ENCODE measurements at places on chromosomes 13 and 19.

GRCh38 chr13:31495336-31495735 is 244.0 kb upstream of the RXFP2 start:
- DNase-seq = no peak

DNA sequence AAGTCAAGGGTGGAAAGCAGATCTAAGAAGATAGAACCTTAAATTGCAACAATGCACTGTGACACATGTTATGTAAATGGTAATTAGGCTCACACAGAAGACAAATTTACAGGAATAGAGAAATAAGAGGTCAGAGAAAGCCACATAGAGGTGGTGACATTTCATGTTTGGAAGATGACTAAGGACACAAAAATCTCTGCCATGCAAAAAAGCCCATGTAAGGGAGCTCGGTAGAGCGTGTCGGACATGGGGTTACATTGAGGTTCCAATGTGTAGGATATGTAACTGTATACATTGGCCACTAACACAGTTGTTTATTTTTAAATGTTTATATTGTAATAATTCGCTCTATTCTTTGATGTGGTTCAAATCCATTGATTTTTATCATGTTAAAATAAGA is 33.7 kb downstream of the SUGT1 start:
- DNase-seq = no peak

DNA sequence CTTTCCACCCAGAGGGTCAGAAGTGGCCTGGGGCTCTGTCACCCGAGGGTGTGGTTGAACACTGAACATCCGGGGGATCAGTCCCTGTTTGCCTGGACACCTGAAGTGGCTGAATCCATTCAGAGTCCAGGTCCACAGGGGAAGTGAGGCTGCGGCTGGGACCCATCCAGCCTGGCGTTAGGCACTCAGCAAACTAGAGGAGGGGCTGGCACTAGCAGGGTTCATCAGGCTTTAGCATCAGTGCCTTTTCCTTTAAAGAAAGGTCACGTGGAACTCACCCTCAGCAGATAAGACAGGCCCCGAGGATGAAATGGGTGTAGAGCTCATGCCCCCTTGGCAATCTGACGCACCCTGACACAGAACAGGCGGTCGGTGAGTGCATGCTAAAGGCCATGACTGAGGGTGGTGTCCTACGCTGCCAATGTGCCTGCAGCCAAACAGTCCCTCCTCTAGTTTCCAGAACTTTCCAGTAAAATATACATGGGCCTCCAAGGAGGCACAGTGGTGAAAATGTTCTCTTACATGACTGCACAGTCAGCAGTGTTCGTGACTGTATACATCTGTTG is 72.4 kb upstream of the ARHGEF7 start:
- no peak for DNase-seq

- no peak for DNase-seq
Measured at GRCh38 chr13:76214001-76214400, 577.9 kb downstream of the LMO7 start.

GRCh38 chr13:51435002-51435578 is 17.7 kb downstream of the INTS6 start:
- no peak for DNase-seq

- no peak for DNase-seq
Measured at GRCh38 chr13:77522444-77522843, 13.1 kb upstream of the SCEL start.

- DNase-seq = no peak
Measured at GRCh38 chr19:42402376-42403116, 12.4 kb upstream of the CNFN start.

GRCh38 chr19:35340431-35340830 is 7.3 kb upstream of the FFAR1 start:
- no peak for DNase-seq

GRCh38 chr13:34696296-34696695 is 245.8 kb upstream of the NBEA start:
- no peak for DNase-seq

- no peak for DNase-seq
Measured at GRCh38 chr19:16581971-16582343, 9.7 kb upstream of the SLC35E1 start.

- DNase-seq = no peak
Measured at GRCh38 chr13:20127562-20128458, 33.0 kb downstream of the GJA3 start.

- no peak for DNase-seq
Measured at GRCh38 chr13:95382411-95382810, 81.2 kb upstream of the ABCC4 start.

DNA sequence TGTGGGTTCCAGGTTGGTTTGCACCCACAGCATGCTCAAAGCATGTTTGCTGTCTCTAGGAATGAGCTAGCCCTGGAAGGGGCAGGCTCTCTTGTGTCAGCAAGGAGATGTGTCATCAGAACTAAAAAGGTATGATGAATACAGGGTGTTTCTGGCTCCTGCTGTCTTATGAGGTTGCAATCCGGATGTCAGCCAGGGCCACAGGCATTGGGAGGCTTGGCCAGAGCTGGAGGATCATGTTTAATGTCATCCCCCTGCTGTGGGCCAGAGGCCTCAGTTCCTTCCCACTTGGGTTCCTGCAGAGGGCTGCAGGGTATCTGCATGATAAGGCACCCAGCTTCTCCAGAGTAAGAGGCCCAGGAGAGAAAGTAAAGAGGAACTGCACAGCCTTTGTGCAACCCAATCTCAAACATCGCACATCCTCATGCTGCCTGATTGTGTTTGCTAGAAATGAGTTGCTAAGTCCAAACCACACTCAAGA is 193.6 kb downstream of the COL4A1 start:
- no peak for DNase-seq

All from NCI-H2029 (cell line).